ENCODE measurements at places on chromosomes 6 and 20.

- no peak for DNase-seq
These were observed 93.7 kb upstream of the CD83 start for GRCh38 chr6:14023855-14024254.

DNA sequence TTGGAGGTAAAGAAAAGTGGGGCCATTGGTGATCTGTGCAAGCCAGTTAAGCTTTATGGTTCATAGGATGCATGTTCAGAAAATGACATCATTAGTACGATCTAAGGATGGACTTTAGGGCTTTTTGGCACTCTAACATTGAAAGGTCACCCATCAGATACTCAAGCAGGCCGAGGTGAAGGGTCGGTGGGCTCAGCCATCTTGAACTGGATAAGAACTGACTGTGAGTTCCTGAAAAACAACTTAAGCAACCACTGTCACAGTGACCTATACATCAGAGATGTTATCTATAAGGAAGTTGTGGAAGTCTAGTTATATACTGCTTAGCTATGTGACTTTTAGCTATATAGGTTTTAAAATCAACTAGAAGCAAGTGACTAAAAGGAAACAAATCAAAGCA, 13.0 kb upstream of the ITCH start:
- no peak for DNase-seq

DNA sequence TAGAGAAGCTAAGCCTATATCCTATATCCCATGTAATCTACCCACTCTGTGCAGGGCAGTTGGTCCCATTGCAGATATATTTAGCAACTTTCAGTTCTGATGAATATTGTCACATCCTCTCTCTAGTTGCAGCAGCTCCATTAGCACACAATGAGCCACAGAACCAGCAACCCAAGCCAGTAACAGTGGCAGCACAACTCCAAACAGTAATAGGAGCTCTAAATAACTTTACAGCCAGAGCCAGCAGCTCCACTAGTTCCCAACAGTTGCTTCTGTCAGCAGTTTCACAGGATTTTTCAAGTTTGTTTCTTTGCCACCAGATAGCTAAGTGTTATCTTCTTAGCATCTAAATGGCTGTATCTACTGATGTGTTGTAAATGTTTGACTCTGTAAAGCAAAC, 490.8 kb downstream of the HTR1B start:
- no peak for DNase-seq

GRCh38 chr6:1182722-1183521, 129.0 kb upstream of the FOXQ1 start:
- DNase-seq = no peak

DNA sequence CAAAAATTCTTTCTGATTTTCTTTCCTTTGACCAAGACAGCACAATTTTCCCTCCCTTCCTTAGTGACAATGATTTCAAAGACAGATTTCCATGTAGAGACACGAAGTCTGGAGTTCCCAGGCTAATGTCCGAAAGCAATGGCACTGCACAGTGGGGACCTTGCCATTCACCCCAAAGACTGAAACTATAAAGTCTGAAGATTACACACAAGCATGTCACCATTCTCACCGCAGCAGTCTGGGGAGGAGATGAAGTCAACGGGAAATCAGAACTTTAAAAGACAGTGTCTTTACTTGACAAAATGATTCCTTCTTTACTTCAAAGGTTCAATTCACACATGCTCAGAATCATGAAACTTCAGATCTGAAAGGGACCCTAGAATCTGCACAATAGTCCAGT, 8.3 kb downstream of the B4GALT5 start:
- no peak for DNase-seq

GRCh38 chr20:62838128-62838891, 21.5 kb downstream of the COL9A3 start:
- DNase-seq = no peak

GRCh38 chr20:23023621-23024177, 11.4 kb upstream of the SSTR4 start:
- DNase-seq = no peak

- DNase-seq = no peak
These were observed 88.4 kb upstream of the SGK1 start for GRCh38 chr6:134406311-134406710.

DNA sequence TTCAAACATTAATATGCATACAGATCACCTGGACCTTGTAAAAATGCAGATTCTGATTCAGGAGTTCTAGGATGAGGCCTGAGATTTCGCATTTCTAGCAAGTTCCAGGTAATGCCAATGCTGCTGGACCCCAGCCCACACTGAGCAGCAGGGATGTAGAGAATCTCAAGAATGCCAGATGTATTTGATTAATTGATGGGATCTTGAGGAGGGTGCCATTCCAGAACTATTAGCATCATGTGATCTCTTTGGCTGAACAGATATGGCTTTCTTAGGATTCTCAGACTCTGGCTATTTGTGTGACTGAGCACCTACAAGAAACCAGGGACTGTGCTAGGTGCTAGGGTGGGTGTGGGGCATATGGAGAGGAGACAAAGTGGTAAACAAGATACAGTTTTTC, 16.5 kb upstream of the SNX3 start:
- no peak for DNase-seq
